ENCODE measurements at places on chromosomes 2 and 18.
A peak's percentile ranks its signal among the peaks of the same experiment; 100 is the strongest.

GRCh38 chr2:26457695-26458364 lies 20.1 kb downstream of the OTOF start:
- DNase-seq, result no peak

GRCh38 chr2:156340804-156341451 lies 8.4 kb upstream of the NR4A2 start:
- DNase-seq, result peak; percentile 2

DNA sequence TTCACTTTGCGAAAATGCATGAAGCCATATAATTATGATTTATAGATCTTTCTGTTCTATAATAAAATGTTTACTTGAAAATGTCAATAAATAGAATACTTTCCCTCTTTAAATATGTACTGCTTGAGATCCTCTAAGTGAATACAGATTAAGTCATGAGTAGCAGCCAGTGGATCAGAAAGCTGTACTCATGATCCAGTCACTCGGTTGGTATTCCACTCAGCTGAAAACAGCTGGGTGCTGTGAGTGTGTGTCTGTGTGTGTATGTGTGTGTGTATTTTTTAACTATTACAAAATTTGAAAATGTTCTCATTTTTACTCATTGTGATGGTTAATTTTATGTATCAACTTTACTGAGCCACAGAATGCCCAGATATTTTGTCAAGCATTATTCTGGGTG lies 141.6 kb upstream of the CYP26B1 start:
- no peak for DNase-seq

DNA sequence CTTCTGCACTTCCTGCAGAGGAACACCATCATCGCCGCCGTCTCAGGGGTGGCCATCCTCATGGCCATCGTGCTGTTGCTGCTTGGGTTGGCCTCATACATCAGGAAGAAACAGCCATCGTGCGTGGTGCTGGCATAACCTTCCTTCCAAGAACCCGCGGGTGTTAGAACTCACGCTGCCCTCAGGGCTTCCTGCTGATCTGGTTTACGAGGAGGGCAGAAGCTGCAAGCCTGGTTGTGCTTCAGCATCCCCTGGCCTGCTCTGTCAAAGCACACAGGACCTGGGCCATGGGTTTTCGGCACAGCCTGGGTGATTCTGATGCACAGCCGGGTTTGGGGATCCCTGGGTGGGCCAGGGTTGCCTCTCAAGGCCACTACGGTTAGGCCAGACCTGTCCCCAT lies 12.2 kb upstream of the ZAP70 start:
- no peak for DNase-seq

- DNase-seq, result no peak
Observed at GRCh38 chr2:159045545-159046454, 77.4 kb downstream of the TANC1 start.

GRCh38 chr2:10305715-10306114 lies 3.0 kb downstream of the HPCAL1 start:
- peak; percentile 24 for DNase-seq

GRCh38 chr2:1750933-1751766 lies 6.8 kb upstream of the PXDN start:
- DNase-seq, result no peak

- DNase-seq, result no peak
Observed at GRCh38 chr2:86239326-86239725, 40.1 kb downstream of the MRPL35 start.

- DNase-seq, result no peak
Observed at GRCh38 chr2:88599527-88599926, 27.7 kb downstream of the EIF2AK3 start.

GRCh38 chr18:13273800-13274199 lies 55.2 kb downstream of the LDLRAD4 start:
- DNase-seq, result peak; percentile 59

DNA sequence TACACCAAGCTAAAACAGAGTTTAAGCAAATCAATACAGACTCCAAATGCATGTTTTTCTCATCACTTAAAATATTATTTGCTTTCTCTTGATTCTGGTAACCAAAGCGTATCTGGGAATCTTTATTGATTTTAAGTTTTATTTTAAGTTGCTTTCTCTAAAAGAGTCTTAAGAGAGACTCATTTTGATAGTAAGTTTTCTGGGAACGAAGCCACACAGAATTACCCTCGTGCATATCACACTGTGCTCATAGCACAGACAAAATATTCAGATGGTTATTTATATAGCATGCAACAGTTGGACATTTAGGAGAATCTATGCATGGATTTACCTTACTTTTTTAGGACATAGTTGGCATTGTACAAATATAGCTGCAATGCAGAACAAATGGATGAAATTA lies 597.5 kb upstream of the NRXN1 start:
- DNase-seq, result no peak

GRCh38 chr2:225013425-225014365 lies 28.6 kb downstream of the DOCK10 start:
- DNase-seq, result no peak

All from central memory CD4-positive, alpha-beta T cell (primary cell).